ENCODE measurements at places on chromosomes 16 and 17. TPM values are rescaled to one million over a fixed set of nuclear protein-coding genes. Genes with fewer than 3 reads are reported as not detected.

GRCh38 chr17:36752096-36752888, 150.9 kb downstream of the MRM1 start:
- H3K4me1 ChIP-seq = no peaks in the 10 kb centered on the region
- no peak for DNase-seq
- no peak overlapping the region for H3K4me3 ChIP-seq

DNA sequence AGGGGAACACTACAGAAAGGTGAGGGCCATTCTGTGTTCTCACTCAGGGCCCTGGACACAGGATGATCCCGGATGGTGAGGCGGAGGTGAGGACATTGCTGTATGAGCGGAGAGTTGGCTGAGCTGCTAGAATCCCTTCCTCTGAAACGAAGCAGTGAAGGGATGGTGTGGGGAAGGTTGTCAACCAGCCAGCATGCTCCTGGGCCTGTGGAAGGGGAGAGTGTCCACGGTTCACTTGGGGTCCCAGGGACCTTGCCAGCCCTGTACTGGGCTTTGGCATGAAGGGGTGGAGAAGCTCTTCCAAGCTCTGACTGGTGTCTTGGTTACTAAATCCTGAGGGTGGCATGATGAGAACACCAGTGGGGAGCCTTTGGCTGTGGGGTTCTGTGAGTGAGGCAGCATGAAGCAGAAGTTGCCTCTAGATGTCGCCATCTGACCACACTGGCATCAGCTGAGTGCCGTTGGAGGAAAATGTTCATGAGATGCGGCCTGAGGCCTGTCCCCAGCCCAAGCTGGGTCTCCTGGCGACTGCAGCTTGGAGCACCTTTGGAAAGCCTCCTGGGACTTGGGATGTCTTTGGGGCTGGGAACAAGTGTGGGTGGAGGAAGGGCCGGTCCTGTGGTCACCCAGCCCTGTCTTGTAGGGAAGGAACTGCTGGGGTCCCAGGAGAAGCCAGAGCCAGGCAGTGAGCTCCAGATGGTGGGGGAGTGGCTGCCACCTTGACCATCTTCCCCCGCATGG, 14.8 kb downstream of the PDP2 start:
- no peaks in the 10 kb centered on the region for H3K27me3 ChIP-seq
- peaks cover 11% of the 10 kb centered on the region for H3K4me1 ChIP-seq
- no peaks in the 10 kb centered on the region for H3K36me3 ChIP-seq
- peak overlapping the region; percentile 54 for H3K27ac ChIP-seq

- H3K4me3 ChIP-seq = no peak overlapping the region
- peak; percentile 60 for DNase-seq
- no peaks in the 10 kb centered on the region for H3K36me3 ChIP-seq
- H3K27me3 ChIP-seq = no peaks in the 10 kb centered on the region
- H3K27ac ChIP-seq = no peak overlapping the region
Observed at GRCh38 chr17:81471818-81472456, 40.7 kb downstream of the ACTG1 start.

The MFSD6L gene
- not detected for total RNA-seq
